ENCODE measurements at places on chromosomes 11 and 22.

DNA sequence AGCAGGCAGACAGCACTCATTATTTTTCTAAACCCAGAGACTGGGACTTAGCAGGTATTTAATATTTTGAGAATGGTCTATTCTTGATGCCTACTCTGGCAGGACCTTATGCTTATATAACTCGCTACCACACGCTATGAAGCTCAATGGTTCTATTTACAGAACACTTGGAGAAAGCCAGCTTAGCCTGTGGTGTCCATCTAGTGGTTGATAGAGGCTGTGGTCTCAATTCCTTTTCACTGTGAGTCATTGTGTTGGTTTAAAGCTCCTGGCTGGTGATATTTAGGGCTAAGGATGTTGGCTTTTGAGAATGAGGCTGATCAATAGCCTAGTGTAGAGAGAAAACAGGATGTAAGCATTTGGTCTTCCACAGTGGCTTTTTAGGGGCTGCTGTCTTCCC is 206.4 kb downstream of the DBX1 start:
- no peak for DNase-seq

- no peak for DNase-seq
Observed at GRCh38 chr22:44392446-44392921, 79.7 kb upstream of the SHISAL1 start.

DNA sequence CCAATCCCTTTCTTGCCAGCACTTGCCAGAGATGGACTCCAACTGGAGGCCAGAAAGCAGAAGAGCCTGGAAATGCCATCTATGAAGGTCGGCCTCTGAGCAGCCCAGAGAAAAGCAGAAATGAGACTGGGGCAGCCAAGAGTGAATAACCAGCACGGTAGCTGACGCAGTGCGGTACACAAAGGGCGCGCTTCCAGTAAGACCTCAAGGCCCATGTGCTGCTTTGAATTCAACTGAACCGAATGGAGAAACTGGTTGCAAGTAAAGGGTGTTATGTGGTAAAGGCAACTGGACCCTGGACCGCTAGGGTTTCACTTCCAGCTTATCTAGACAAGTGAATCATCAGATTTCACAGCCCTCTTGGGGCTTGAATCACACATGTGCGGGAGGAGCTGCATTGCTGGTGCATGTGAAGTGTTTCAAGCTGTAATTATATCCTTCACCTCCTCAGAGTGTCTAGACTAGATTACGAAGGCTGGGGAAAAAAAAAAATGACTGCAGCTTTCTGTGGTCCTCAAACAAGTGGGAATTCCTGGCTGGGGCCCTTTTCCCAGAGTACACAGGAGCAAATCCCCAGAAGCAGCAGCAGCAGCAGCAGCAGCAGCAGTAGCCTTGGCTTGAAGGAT is 128.9 kb downstream of the CCDC34 start:
- no peak for DNase-seq

DNA sequence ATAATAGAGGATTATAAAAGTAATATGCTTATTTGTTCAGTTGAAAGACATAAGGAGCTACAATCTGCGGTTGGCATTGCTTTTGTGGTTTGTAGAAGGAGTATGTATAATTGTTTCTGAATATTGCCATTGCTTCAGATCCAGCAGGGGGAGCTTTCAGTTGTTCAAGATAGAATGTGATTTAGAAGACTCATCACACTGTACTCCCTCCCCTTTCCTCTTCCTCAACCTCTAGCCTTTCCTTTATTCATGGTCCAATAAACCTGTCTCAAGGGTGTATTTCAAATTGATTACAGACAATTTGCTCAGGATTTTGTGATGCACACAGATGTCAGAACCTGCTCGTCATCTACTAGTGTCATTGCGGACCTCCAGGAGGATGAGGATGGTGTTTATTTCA is 9.8 kb downstream of the PRMT3 start:
- DNase-seq, result no peak

GRCh38 chr11:11589437-11589836 is 32.4 kb downstream of the GALNT18 start:
- no peak for DNase-seq

GRCh38 chr11:118791111-118791960 is at the start of gene DDX6:
Gene DDX6 (minus strand): TSS chr11:118791164. CDS start chr11:118786251, 4,913 bp downstream.
- DNase-seq, result peak; percentile 60

- no peak for DNase-seq
Observed at GRCh38 chr11:11985016-11985715, 23.3 kb downstream of the DKK3 start.

- no peak for DNase-seq
Observed at GRCh38 chr22:27876684-27877083, 42.4 kb downstream of the PITPNB start.

- DNase-seq, result no peak
Observed at GRCh38 chr11:27242591-27242990, 120.4 kb downstream of the CCDC34 start.

- no peak for DNase-seq
Observed at GRCh38 chr11:118956847-118957469, 860 bp downstream of the UPK2 start.

- DNase-seq, result no peak
Observed at GRCh38 chr11:30987819-30988218, 381.7 kb downstream of the DCDC1 start.

DNA sequence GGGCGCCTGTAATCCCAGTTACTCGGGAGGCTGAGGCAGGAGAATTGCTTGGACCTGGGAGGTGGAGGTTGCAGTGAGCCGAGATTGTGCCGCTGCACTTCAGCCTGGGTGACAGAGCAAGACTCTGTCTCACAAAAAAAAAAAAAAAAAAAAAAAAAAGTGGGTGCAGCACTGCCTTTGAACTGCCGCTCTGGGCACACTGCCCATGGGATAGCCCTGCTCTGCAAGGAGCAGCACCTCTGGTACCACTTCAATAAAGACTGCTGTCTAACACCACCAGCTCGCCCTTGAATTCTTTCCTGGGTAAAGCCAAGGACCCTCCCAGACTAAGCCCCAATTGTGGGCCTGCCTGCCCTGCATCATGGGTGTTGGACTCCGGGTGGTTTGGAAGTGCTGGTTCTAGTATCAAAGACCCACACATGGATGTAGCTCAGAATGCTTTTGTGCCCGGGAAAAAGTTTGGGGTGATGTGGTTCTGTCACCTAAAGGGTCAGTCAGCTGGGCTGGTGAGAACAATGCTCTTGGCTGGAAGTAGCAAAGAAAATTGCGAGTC is 444.3 kb downstream of the TBC1D22A start:
- no peak for DNase-seq

- no peak for DNase-seq
Observed at GRCh38 chr11:134518616-134519389, 106.8 kb upstream of the B3GAT1 start.

GRCh38 chr11:87352759-87353707 is 315.3 kb downstream of the TMEM135 start:
- peak; percentile 60 for DNase-seq

Data from D721Med (cell line).